ENCODE measurements at places on chromosomes 16 and 17.
A peak's percentile ranks its signal among the peaks of the same experiment; 100 is the strongest.

DNA sequence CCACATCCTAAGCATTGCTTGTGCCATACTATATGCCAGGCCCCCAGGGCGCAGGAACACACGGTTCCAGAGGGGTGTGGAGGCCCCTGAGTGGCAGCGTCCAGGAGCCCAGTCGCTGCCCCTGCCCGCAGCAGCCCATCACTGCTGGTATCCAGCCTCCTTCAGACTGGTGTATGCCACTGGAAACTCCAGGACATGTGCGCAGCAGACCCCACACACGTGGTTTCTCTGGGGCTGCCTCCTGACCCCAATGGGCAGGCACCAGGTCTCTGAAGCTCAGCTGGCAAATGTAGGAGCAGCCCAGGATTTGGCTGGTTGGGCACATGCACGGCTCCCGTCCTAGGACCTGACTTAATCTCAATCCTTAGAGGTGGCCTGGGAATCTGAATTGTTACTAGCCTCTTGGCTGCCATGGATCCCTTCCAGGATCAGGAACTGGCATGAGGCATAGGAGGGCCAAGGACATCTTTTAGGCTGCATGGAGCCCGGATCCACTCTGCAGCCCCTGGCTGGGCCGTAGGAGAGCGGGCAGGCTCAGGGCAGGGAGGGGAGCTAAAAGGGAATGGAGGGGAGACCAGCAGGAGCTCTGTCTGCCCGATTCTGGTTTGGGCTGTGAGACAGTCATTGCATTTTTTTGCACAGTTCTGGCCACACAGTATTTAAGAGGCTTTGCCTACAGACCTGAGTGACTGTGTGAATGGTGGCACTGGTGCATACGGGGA is 62.3 kb downstream of the RAI1 start:
- no peak for DNase-seq

GRCh38 chr16:83343935-83344366 is 463.8 kb upstream of the HSBP1 start:
- DNase-seq: peak; percentile 95

DNA sequence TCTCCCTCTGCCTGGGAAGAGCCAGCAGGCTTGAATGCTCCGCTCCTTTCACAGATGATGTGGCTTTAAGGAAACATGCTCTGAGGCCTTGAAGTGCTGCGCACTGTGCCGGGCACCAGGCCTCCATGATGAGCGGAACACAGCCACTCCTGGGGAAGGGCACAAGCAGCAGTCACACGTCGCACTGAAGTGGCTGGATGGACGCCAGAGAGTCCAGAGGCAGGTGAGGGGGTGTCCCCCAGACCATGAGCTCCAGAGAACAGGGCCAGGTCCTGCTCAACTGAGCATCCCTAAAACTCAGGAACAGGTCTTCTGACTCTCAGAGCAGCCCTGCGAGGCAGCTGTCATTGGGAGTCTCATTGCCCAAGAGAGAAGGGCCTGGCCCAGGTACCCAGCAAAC is 35.6 kb downstream of the PEMT start:
- no peak for DNase-seq

DNA sequence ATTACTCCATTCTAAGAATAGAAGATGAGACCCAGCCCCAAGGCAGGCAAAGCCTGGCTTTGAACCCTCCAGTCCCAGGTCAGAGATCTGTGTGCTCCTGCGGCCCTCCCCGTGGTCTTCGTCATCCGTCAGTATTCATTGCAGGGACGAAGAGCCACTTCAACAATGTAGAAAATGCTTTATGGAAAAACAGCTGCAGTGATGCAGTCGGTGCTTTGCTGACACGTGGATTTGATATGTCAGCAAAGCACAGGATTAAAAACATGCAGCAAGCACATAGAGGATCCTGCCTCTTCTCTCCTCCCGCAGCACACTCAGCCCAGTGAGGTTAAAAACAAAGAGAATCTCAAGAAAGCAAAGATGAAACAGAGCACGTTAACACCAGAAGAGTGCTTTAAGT is 117.1 kb upstream of the AXIN2 start:
- peak; percentile 17 for DNase-seq

DNA sequence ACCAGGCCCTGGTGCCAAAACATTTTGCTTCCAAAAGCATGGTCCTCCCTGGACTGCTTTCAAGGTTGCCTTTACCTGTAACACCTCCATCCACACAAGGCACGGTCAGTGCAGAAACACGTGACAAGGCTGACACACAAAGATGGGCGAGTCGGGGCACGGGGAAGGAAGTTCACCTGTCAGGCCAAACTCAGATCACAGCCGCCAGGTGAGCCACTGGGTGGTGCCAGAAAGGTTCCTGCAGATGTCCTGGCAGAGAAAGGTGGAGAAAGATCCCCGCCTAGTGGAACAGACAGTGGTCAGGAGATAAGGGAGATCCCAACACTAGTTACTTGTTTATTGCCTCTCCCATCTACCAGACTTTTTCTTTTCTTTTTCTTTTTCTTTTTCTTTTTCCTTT is 155.3 kb downstream of the AIPL1 start:
- no peak for DNase-seq

DNA sequence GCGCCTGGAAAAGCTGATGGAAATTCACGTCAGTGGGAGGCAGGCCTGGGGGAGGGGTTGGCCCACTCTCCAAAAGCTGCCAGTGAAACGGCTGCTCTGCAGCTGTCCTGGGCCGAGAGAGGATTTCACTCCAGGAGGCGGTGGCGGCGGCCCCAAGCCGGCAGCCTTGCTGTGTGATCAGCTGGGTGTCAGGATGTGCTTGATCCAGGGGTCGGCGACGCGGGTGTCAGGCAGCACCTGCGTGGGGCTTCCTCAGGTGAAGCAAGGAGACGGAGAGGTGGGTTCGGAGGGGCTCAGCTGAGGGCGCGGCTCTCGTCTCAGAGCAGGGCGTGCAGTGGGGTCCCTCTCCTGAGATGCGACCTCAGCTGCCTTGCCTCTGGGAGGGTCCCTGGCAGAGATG is 7.0 kb downstream of the CBFA2T3 start:
- DNase-seq: no peak

DNA sequence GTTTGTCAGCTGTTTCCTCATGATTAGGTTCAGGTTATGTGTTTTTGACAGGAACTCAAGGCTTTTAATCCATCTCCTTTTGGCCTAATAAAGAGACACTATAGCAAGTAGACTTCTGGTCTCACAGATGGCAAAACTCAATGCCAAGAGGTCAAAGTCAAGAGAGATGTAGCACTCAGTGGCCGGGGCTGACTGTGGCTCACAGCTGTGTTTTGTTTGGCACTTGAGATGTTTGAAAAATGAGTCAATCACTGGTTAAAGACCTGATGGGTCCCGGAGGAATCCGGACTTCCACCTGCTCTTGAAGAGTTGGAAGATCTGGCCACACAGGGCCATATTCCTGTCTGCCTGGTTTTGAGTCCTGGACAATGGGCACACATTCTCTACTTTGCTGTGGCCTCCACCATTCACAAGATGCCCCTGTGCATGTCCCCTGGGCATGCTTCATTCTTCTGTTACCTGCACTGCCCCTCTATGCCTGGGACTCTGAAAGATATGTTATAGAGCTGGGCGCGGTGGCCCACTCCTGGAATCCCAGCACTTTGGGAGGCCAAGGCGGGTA is 210.3 kb downstream of the SNX29 start:
- no peak for DNase-seq

DNA sequence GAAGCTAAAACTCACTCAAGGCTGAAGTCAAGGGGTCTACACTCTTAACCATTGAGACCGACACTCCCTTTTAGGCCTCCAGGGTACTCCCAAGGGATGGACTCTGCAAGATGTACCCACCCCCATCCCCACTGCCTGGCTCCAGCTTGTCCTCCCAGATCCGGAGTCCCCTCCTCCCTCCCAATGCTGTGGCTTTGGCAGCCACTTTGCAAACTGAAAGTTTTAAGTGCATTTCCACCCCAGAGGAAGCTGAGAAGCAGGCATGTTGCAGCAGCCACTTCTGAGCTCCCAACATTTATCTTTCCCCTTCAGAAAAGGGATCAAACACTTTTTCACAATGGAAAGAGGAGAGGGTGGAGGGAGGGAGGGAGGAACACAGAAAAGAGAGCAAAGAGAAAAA is 115.2 kb downstream of the COPRS start:
- DNase-seq: no peak

GRCh38 chr17:6528557-6528956 is 27.8 kb downstream of the PITPNM3 start:
- no peak for DNase-seq

- no peak for DNase-seq
Measured at GRCh38 chr17:20281860-20282259, 185.5 kb downstream of the LGALS9B start.

GRCh38 chr17:63523253-63523855 is at the start of gene KCNH6:
Gene KCNH6, plus strand, starts transcription at chr17:63523358. Its CDS starts 56 bp downstream, at chr17:63523414.
- no peak for DNase-seq

DNA sequence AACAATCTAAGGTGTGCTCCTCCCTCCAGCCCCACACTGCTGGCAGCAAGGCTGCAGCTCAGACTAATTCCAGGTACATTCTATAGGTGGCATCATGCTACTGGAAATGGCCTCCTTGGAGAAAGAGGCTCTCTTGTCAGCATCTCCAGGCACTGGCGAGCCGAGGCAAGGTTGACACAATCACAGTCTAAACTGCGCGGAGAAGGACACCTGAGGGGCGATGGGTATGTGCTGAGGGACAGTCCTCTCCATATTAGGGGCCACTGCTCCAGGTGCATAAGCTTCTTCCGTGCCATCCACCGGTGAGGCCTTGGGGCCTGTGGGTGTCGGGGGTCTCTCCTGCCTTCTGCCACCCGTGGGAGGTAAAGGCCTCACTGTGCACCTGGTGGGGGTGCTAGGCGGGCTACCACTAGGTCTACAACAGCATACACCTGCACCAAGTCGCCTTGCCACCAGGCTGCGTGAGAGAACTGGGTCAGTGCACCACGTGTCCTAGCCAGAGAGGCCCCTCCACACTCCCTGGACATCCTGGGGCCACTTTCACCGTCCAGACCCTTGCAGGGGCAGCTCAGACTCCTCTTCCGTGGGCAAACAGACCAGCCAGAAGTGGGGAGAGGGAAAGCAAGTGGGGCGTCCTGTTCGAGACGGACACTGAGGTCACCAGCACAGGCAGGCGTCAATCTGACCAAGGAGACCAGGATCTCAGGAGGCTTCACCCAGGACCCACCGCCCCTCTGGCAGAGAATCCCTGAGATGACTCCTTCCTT is 12.1 kb upstream of the CBX8 start:
- peak; percentile 19 for DNase-seq

GRCh38 chr17:8274816-8275215 is 13.7 kb upstream of the RANGRF start:
- DNase-seq: no peak

DNA sequence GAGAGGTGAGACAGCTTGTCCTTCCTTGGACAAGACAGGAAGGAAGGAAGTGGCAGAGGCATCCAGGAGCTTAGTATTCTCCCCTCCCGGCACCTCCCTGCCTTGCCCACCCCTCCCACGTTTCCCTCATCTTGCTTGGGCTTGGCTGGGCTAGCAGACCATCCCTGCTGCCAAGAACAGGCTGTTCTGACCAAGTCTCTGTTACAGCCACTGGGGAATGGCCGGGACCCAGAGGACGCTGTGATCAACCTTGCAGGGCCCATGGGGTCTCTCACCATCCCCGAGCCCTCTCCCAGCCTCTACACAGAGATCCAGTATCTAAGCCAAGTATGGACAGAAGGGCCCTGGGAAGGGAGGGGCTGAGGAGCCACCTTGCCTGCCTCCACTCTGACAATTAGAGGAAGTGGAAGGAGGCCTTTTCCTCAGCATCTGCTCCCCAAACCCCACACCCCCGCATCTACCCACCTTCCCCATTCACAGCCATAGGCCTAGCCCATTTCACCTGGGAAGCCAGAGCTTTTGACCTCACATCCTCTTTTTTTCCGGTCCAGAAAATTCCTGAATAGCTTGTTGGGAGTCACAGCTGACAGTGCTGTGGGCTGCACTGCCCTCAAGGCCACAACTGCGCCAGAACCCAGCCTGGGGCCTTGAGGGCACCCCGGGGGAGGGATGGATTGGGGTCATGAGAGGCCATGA is 14.1 kb downstream of the CD300LG start:
- no peak for DNase-seq
